ENCODE measurements at places on chromosomes 11 and 22.
A peak's percentile ranks its signal among the peaks of the same experiment; 100 is the strongest.

DNA sequence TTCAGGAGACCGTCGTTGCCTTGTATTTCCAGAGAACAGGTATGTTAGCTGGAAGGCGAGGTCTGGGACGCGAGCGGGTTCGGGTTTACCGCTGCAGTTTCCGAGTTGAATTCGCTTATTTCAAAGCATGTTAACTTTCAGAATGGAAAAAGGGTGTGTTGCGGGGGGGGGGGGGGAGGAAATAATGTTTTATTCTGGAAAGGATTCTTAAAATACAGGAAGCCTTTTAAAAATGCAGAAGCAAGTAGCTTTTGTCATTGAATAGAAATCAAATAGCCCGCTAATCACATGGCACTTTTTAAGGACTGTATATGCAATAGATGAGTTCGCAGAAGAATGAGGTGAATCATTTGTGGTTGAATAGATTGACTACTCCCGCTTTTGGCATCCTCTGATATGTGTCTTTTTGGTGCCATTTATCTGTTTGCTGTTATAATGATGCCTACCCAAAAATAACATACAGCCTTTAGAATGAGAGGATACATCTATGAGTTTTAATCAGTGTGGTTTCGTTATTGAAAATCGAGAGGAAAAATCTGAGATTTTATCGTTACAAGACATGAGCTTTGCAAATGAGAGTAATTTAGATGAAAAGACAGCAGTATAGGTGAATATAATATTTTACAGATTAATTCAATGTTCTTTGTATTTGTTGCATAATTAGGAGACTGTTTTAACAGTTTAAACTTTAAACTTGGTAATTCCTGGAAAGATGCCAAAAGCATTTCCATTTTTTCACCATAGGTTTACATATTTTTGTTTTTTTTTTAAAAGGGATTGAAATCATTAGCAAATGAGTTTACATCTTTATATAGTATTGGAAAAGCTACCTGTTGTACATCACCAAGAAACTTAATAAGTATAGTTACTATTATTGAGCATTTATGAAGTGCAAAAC is 1.7 kb downstream of the PDE3B start:
- DNase-seq: no peak

GRCh38 chr11:76799066-76799804 is 16.1 kb downstream of the TSKU start:
- peak; percentile 36 for DNase-seq

GRCh38 chr11:97722721-97723120 is 1298.0 kb upstream of the CNTN5 start:
- no peak for DNase-seq

DNA sequence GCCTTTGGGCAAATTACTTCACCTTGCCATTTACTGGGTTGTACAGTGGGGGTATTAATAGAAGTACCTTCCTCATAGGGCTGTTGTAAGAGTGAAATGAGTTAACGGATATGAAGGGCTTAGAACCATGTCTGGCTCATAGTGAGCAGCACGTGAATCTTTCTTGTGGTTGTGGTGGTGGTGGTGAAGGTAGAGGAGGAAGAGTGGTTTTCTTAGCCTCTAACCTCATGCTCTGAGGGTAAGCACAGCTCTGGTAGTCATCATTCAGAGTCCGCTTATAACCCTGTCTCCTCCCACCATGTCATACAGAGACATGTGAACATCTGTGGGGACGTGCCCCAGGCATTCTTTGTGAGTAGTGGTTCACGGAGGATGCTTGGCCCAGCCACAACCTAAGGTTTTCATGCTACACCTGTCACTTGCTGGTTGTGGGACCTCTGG is 43.6 kb downstream of the TEAD1 start:
- DNase-seq: peak; percentile 13

- DNase-seq: no peak
These were observed 4.4 kb upstream of the SPDYC start for GRCh38 chr11:65165410-65166317.

DNA sequence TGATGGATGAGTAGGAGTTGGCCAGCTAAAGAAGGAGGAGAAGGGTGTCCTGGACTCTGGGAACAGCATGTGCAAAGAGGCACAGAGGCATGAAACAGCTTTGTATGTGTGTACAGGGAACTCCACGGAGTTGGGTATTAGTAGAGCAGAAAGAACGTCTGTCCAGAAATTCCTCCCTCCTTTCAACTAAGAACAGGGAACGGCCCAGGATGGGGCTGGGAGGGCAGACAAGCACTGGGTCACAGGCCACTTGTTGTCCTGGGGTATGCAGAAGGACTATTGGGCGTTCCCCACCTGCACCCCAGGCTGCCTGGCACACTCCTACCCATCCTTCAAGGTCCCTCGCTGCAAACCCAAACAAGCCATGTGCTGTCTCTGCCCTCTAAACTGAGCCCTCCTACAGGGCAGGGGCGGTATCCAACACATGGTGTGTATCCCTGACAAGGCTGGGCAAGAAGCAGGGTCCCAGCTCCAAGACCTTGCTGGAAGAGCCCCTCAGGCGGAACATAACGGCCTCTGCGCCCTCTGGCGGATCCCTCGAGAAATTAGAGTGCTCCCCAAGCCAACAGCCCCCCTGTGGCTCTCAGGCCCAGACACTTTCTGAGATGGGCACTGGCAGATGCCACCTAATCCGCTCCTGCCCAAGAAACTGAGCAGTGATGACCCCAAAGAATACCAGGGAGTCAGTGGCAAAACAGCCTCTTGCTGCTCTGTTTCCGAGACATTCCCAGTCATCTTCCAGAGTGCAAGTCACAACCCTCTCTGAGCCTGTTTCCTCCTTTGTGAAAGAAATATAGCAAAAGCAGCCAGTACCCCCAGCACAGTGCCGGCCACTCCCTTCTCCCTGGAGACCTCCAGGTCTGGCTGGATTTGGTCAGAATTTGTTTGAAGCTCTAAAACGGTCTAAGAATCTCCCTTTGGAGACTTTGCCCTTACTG is 1.6 kb upstream of the ELFN2 start:
- DNase-seq: peak; percentile 39

- DNase-seq: no peak
These were observed 26.3 kb downstream of the NLRP14 start for GRCh38 chr11:7046474-7047175.

GRCh38 chr11:1508491-1508891 is 21.9 kb upstream of the MOB2 start:
- no peak for DNase-seq

Measured in stimulated activated CD4-positive, alpha-beta T cell treated with anti-CD3 and anti-CD28 coated beads, Interleukin-1b, Interleukin-23, amount 100 ng/mL, for 24 hours (primary cell).